NCI-H2081 treated with DMSO at 0.1 percent for 48 hours (cell line): ENCODE measurements at places on chromosomes 12 and 14.

DNA sequence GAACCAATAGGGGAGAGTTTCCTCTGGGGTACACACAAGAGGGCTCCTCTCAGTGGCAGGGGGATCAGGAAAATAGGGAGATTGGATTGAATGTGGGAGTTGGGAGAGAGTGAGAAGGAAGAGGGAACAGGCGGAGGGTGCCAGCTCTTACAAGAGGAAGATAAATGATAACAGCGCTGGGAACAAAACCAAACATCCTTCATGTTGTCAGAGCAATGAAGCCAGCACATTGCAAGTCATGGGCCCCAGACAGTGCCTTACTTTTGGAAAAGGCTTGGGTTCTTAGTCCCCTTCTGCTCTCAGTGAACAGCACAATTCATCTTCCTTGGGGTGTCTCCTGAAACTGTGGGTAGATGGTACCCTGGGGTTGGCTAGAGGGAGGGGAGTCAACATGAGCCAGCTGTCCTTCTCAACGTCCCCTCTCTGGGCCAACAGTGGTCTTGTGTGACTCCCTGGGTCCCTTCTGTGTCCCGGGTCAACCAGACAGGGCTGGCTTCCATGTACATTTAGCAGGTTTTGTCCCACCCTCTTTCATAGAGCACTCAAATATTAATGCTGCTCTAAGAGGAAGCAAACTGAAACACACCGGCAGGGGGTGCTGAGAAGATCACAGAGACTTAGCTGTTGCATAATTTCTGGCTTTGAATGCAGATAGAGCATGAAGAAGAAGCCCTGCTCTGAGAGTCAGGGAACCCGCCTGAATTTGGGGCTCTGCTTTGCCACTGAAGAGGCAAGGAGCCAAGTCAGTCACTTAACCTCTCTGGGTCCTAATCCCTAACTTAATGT lies 138.5 kb downstream of the ESRRB start:
- no peak for DNase-seq

GRCh38 chr14:84760489-84761126 lies 769.3 kb upstream of the FLRT2 start:
- DNase-seq: no peak

- DNase-seq: no peak
These were observed 34.8 kb upstream of the TSPAN9 start for GRCh38 chr12:3042394-3042793.

GRCh38 chr12:40903040-40903439 lies 210.8 kb downstream of the CNTN1 start:
- DNase-seq: no peak

DNA sequence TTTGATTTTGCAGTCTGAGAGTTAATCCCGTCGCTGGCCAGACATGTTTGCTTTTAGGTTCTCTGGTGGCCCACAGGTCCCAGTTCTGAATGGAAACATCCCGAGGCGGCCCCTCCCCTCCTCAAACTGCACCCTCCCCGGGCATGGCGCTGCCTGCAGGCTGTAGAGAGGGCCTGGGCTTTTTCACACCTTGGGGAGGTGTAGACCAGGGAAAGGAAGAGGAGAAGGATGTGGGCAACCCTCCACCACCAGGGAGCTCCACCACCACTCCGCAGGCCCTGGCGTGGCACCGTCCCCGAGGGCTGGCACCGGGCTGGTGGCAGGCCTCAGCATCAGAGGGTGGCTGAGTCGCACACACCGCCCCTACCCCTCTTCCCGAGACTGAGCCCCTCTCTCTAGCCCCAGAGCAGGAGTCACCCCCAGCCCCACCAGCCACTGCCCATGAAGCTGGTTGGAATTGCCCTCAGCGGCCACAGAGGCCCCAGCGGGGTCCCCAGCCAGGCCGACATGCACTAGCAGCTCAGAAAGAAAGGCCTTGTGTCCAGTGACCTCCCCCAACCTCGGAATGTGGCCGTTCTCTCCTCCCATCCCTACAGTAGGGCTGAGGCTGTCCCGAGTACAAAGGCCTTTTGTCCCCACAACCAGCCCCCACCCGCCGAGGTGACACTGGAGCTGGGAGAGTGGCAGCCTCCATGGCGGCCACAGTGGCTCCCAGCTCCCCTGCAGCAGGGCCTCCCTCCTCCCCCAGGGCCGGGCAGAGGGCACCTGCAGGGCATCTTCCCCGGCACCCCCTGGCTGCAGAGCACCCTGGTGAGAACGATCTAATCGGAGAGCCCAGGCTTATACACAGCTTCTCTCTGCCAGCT lies 23.5 kb upstream of the INF2 start:
- no peak for DNase-seq

DNA sequence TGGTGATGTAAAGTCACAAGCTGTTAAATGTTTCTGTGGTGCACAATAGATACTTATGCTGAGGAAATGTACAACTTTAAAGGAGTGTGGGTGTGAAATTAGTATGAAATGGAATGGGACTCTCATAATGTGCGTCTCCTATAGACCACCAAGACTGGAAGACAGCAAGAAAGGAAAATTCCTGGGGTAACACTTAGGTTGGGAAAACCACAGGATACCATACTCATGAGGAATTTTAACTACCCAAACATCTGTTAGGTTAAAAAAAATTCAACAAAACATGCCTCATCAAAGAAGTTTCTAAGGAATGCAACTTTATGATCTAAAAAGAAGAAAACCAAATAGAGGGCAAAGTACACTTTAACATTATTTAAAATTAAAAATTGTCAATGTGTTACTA lies 113.7 kb upstream of the MYF6 start:
- no peak for DNase-seq

GRCh38 chr14:81095539-81095938 lies 125.2 kb downstream of the GTF2A1 start:
- no peak for DNase-seq

DNA sequence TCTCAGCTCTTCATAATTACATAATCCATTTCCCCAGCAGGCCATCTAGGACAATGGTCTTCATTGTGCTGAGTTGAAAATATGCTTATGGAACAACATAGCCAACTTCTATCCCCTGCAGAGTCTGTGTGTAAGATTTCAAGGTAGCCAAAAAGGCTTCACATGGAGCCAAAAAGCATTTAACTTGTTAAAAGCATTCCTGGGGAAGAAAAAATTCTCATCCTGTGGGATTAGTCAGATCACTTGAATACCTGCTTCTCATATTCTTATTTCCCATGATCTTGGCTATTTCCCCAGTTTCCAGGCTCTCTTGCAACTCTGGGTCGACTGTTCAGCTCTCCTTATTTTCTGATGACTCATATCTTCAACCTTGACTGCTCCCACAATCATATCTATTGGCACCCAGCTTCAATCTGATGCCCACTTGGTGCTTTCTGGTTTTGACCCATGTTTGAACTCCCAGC lies 178.9 kb downstream of the KLHL28 start:
- DNase-seq: no peak

DNA sequence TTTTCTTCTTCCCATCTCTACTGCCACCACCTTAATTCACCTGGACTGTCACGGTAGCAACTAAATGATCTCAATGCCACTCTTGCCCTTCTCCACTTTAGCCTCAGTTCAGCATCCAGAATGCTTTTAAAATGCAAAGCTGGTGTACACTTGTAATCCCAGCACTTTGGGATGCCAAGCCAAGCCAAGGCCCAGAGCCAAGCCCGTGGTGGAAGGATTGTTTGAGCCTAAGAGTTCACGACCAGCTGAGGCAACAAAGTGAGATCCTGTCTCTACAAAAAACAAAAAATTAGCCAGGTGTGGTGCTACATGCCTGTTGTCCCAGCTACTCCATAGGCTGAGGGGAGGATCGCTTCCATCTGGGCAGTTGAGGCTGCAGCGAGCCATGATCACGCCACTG lies 5.9 kb downstream of the CIPC start:
- DNase-seq: no peak

GRCh38 chr14:36227802-36228201 lies 51.3 kb upstream of the PTCSC3 start:
- no peak for DNase-seq

- no peak for DNase-seq
These were observed 708 bp downstream of the FAR2 start for GRCh38 chr12:29149691-29150281.

- no peak for DNase-seq
These were observed 1.8 kb downstream of the KCNA1 start for GRCh38 chr12:4911316-4911994.

DNA sequence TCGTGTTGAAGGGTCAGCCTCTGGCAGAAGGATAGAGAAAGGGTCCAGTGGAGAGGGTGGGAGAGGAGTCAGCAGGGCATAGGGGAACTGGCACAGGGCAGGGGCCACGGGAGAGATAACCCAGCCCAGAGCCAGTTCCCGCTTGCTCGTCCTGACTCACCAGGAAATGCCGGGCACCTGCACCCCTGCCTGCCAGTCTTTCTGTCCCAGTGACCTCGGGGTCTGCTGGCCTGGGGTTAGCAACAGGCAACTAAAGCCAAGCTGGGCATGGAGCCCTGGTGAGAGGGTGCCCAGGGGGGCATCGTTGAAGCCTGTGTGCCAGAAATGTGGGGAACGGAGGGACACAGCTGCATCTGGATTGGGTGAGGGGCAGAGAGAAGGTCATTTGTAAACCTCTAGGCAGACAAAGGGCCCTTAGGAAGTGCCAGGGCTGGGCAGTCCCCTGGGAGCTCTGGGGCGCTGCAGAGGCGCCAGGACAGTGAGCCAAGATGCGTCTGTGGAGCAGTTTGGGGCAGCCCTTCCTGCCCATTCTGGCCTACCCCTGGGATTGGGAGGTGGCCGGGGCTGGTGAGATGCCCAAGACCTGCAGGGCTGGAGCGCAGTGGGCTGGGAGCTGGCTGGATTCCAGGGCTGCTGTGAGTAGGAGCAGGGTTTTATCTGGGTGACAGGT lies 5.5 kb downstream of the TNFAIP2 start:
- no peak for DNase-seq

DNA sequence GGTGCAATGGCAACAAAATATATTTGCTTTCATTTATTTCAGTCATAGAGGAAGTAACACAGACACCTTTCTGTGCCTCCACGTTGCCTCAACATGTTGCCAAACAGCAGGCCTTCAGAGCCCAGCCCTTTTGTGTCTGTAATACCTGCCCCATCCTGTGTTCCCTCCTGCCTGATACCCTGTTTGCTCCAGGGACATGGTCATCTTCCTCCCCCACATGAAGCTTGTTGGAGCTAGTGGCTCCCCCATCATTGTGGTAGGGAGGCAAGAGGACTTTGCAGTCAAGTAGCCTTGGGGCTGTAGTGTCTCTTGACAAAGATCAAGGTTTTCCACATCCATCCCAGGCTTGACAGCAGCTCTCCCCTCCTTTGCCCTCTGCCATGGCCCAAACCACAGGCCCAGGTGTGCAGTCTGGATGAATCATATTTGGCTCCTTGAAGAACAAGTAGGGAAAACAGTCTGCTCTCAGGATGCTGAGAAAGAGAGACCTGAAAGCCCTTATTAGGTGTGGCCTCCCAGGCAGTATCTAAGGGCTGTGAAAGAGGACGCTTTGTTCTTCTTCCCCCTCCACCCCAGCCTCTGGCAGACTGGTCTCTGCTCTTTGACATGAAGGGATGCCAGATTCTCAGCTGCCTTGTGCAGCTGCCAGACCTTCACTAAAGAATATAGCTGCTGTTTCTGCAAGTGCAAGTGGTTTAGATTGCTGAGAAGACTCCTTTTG lies 329.0 kb downstream of the C12orf75 start:
- no peak for DNase-seq

GRCh38 chr12:32039917-32040575 lies 66.6 kb upstream of the BICD1 start:
- DNase-seq: no peak

- no peak for DNase-seq
These were observed 581 bp downstream of the PITPNM2 start for GRCh38 chr12:123150275-123150743.

DNA sequence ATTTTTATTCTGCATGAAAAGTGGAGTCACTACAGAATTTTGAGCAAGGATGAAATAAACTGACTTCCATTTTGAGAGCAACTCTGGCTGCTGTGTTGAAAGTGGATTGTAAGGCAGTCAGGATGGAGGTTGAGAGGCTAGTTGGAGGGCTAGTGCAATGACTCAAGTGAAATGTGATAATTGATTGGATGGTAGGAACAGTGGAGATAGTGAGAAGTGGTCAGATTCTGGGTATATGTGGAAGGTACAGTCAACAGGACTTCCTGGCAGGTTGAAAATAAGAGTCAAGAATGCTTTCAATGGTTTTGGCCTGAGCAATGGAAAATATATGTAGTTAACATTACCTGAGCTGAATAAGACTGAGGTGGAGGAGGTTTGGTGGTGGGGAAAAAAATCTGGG lies 29.0 kb upstream of the CMAS start:
- DNase-seq: no peak

DNA sequence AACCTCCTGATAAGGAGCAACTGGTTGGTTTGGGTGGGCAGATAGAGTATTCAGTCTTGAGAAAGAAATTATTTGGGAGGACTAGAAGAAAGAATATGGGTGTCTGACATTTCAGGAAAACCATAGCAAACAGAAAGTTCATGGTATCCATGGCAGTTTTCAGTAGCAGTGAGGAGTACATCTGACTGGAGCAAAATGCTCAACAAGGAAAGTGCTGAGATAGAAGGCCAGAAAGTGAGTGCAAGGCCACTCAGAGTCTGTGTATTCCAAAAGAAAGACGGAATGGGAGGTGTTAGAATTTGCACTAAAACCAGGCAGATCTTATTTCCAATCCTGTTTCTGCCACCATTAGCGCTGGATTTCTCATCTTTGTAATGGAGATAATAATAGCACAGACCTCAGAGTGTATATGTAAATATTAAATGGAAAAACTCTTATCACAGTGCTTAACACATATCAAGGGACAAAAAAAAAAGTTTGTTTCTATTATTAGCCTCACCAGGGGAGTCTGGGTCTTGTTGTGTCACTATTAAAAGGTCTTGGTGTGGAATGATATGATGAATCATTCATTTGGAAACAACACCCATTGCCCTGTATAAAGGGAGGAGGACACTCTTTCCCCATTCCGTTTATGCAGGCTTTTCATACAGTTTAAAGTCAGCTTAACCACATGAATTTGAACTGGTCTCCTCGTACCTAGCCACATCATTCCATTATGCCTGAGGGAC lies 349.8 kb downstream of the IPO8 start:
- no peak for DNase-seq

GRCh38 chr14:78834766-78835451 lies 664.7 kb downstream of the NRXN3 start:
- DNase-seq: no peak

DNA sequence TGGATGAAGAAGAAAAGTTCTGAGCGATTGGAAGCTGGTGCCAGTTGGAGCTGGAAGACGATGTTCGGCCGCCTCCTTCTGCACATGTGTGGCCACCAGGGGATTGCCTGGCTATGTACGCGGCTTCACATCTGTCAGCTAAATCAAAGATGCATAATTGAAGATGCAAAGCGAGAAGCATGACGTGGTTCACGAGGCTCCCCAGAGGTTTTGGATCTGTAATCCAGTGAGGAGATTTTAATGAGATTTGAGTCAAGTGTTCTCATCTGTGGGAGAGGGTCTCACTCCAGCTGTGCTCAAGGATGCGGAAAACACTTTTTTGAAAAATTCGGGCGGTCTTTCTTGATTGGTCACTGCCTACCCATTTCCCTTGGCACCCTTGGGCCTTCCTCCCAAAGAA lies 94.6 kb downstream of the PAX9 start:
- no peak for DNase-seq
